Renal pelvis (tissue), 12 donors: ENCODE measurements at places on chromosomes 5 and 9. TPM values are rescaled to one million over a fixed set of nuclear protein-coding genes. Genes with fewer than 3 reads are reported as not detected.

DNA sequence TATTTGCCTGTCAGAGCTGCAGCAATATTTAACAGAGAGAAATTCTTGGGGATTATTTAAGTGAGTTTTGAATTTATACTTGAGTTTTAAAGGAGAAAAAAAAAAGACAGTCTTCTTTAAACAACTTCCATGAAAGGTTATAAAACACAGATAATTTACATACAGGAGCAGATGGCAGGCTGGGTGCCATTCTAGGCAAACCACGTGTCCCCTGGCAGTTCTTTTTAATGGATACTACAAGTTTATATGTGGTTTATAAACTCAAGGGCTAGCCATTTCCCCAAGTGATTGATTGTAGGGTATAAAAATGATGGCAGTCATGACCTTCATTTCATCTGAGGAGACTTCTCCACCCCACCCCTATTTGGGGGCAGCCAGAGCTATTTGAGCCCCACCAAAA is 166.6 kb downstream of the FSTL4 start:
- no peak for DNase-seq

Gene TLX3
- not detected for polyA plus RNA-seq

GRCh38 chr5:127959152-127959764 is 124.3 kb upstream of the SLC12A2 start:
- peak; percentile 43 for DNase-seq

Gene C5
- polyA plus RNA-seq, result 17.3 TPM

GRCh38 chr5:167602067-167602466 is 689.4 kb upstream of the WWC1 start:
- no peak for DNase-seq

Gene PCDHB4
- 2.0 TPM for polyA plus RNA-seq

Gene SLC27A6
- polyA plus RNA-seq, result 1.2 TPM

- DNase-seq, result no peak
Measured at GRCh38 chr5:9395706-9396105, 150.2 kb downstream of the SEMA5A start.

GRCh38 chr9:137030538-137031527 is 1.1 kb downstream of the FUT7 start:
- no peak for DNase-seq

Gene PCDHGB3
- polyA plus RNA-seq, result 2.6 TPM

DNA sequence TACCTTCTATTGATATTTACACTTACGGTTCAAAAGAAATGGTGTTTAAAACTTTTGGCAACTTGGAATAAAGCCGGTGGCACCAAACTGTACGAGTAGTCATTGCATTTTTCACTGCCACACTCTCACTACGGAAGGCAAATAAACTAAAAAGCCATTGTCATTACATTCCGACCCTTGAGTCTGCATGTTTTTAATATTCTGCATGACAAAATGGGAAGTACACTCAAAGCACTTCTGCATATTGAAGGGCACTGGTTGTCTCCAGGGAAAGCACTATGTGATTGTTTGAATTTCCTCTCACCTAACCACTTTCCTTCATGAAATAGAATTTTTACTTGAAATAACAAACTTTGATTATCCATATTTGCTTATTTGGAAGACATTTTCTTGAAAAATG is 426.3 kb downstream of the CETN3 start:
- no peak for DNase-seq

GRCh38 chr5:168920019-168920810 is 341.0 kb upstream of the PANK3 start:
- no peak for DNase-seq

GRCh38 chr9:32431940-32432555 is 47.6 kb downstream of the ACO1 start:
- peak; percentile 9 for DNase-seq

GRCh38 chr5:27171761-27172261 is 133.4 kb upstream of the CDH9 start:
- no peak for DNase-seq

- no peak for DNase-seq
Measured at GRCh38 chr5:81147886-81148571, 85.1 kb upstream of the CKMT2 start.

Gene MOB3B
- 25.4 TPM for polyA plus RNA-seq

Gene RHOBTB3
- polyA plus RNA-seq, result 69.9 TPM

Gene PCDHA5
- 0.14 TPM for polyA plus RNA-seq

Gene PCDHB5
- 9.5 TPM for polyA plus RNA-seq

GRCh38 chr5:66903218-66903617 is 293.4 kb downstream of the CD180 start:
- no peak for DNase-seq

Gene MEGF10
- 0.99 TPM for polyA plus RNA-seq

- peak; percentile 72 for DNase-seq
Measured at GRCh38 chr9:80797101-80797829, 892.1 kb downstream of the TLE1 start.

Gene ABO
- 15.3 TPM for polyA plus RNA-seq

GRCh38 chr9:95381221-95381620 is 63.7 kb upstream of the FANCC start:
- DNase-seq, result no peak

DNA sequence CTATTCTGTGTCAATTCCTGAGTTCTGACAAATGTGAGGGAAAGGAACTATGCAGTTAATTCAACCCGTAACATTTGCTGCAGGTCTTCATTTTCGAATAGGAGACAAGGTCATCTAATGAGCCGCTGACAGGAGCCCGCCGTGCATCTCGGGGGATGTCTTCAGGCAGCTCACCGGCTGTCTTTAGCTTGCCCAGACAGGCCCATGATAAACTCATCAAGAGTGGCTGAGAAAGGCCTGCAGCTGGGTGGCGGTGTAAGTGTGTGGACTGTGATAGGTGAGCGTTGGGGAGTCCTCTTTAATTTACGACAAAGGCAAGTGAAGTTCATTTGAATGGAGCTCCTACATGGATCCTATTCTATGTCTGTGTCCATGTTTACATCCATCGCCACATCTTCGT is 190.5 kb downstream of the ADCY2 start:
- DNase-seq, result no peak

Gene SSNA1
- polyA plus RNA-seq, result 65.3 TPM

- DNase-seq, result no peak
Measured at GRCh38 chr5:127909066-127909465, 174.5 kb upstream of the SLC12A2 start.

DNA sequence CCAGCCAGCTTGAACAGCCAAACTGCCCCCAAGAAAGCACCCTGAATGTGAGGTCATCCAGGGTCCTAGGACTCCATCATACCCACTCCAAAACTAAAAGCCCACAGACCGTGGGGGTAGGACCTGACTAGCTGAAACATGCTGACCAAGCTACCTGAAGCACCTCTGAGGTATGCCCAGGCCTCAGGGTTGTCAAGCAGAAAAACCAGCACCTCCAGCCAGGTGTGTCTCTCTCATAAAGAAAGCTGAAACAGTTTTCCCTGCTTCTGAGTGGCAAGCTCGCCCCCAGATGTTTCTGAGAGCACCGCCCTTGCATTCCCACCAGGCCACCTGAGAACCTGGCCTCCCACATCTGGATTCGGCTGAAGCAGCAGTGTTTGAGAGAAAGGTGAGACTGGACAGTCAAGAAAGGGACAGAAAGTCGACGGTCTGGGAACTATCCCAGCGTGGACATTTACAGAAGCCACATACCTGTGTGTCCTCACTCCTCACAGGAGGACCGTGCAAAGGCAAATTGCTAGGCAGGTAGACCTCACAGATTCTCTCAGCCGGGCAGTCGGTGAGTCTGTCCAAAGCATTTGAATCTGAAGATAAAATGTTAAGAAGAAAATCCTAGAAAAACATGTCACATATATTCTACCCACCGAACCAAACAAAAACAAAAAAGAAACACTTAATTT is 155.6 kb upstream of the RASEF start:
- no peak for DNase-seq

DNA sequence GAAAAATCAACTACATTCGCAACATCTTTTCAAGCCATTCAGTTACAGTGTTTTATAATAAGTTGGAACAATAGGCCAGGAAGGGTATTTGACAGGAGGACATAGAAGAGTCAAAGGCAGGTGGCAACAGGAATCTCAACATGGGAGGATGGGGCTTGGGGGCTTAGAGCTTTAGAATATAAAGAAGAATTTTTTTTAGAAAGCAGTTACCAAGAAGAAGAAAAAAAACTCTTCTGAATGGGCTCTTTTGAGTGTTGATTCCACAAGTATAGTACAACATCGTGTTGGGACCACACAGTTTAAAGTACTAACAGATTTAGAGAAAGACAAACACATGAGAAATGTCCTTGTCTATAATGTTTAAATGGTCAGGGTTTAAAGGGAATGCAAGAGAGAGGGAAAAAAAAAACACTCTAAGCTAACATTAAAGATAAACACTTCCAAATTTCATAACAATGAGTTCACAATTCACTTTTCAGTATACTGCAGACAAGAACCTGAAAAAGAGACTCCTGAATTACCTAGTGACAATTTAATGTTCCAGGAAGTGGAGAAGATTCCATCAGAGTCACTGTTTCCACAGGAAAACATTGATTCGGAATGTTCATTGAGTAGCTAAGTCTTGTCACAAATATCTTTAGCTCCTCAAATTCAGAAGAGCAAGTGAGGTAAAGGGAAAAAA is 282.3 kb downstream of the DEPDC1B start:
- DNase-seq, result no peak

Gene EPB41L4A
- polyA plus RNA-seq, result 32.4 TPM

DNA sequence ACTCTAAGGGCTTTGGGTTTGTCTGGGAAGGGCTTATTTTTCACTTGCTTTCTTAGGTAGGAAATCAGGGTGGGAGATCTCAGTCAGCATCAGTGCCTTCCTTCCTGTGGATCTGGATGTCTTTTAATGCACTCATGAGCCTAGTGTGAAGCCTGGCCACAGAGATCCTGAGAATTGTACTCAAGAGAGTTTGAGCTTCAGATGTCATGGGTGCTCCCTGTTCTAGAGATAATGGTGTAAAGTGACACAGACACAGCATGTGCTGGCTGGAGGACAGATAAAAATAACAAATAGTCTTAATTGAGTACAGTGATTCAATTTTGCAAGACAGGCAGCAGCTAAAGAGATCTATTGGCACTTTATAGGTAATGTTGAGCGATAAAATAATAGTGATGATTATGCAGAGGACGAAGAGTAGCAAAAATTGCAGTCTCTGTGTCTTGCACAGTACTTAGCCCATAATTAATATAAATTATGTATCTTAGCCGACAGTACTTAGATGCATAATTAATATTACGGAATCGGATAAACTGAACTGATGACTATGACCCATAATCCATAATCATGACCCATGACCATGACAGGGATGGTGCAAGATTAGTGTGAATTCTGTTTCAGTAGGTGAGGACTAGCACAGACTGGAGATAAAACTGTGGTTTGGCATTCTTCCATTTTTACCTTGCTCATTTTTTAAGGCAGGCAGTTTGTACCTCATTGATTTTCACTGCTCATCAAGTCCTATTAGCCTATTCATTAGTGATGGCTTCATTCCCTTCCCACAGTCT is 408.7 kb upstream of the PIK3R1 start:
- DNase-seq, result no peak

- no peak for DNase-seq
Measured at GRCh38 chr5:89676634-89677033, 732.9 kb downstream of the CETN3 start.

Gene ZFP37
- 10.8 TPM for polyA plus RNA-seq

DNA sequence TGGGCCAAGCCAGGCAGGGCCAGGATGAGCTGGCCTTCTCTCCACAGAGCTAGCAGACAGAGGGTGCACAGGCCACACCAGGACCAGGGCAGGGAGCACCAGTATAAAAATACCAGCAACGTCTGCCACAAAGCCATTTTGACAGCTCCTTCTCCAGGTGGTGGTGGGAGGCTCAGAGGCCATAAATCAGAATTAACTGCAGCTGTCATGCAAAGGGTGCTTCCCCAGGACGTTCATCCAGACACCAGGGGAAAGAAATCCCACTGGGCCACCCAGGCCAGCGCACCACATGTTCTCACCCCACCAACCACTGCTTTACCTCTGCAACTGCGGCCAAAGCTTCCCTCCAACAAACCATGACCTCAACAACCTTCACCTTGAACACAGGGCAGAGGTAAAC is 403.7 kb upstream of the TRPC7 start:
- DNase-seq, result peak; percentile 10

DNA sequence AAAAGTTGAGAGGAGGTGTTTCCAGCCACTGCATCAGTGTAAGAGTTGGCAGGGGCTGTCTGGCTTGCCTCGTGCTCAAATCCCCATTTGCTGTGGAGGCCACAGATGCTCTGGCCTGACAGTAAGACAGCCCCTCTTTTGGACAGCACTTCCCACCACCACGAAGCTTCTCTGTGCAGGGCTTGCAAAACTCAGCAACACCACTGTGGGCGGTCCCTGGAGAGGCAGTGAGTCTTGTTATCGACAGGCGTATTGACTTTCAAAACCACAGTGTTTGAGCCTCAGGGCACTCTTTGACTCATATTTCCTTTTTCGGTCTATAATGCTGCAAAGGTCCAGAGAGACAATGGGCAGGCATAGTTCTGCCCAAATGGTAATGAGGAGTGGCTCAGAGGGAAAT is 539.5 kb downstream of the EBF1 start:
- DNase-seq, result no peak

DNA sequence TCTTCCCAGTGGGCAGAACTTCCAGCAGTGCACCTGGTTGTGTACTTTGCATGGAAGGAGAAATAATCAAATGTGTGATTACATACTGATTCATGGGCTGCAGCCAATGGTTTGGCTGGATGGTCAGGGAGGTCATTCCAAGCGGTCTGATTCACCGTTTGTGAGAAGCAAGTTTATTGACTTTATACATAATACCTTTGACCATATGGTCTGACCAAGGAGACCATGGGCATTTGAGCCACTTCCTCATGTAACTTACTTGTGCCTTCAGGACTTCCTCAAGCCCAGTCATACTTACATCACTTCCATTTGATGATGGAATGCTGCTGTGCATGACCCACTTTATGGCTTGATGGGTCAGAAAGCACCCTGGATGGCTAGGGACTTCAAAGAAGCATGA is 41.1 kb downstream of the DAP start:
- no peak for DNase-seq

GRCh38 chr9:89526667-89527066 is 28.8 kb upstream of the SEMA4D start:
- no peak for DNase-seq

- DNase-seq, result no peak
Measured at GRCh38 chr9:5041390-5042115, 56.5 kb downstream of the JAK2 start.

GRCh38 chr5:146813346-146814157 is 65.0 kb downstream of the PPP2R2B start:
- DNase-seq, result no peak

DNA sequence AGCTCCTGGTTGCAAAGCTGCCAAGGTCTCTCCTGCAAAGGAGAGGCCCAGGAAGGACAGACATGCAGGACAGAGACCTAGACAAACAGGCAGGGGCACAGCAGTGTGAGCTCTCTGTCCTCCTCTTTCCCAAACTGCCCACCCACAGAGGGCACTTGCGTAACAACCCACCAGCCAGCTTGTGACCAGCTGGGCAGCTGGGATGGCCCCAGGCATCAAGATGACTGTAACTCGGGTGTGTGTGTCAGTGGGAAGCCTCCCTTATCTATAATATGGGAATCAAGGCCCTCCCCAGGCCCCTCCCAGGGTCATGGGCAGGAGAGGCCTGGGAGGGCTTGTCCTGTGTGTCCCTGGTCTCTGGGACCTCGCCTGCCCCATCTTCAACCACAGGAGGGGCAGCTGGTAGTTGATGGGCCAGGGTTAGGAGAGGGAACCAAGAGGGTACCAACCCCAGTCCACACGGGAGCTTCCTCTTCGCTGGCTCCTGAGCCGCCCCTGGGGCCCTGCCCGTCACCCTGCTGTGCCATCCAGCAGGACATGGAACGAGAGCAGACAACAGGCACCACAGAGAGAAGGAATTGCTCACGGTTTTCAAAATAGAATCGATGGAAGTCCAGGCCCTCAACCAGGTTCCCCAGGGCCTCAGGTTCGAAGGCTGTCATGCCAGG is 37.9 kb downstream of the SLC6A7 start:
- DNase-seq, result no peak
